Activated naive CD8-positive, alpha-beta T cell treated with anti-CD3 and anti-CD28 coated beads for 36 hours (primary cell): ENCODE measurements at places on chromosomes 16 and 17. TPM values are rescaled to one million over a fixed set of nuclear protein-coding genes. Genes with fewer than 3 reads are reported as not detected.

The KRTAP17-1 gene
- total RNA-seq = not detected

The CD300E gene
- total RNA-seq = not detected

The CYB5D1 gene
- 20.1 TPM for total RNA-seq

DNA sequence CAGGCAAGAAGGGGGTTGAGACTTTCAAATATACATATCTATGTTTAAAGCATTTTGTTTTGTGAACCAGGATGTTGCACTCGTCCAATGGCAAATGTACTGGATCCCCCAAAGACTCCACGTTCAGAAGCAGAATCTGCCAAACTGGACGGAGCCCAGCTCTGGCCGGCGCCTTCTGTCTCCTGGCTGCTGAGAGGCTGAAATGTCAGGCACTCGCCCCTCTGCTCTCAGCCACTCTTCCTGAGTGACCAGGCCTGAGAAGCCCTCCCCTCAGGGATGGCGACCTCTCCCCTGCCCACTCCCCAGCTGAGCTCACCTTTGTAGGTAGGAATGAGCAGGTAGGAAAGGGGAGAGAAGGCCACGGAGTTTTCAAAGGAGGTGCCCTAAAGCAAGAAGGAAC is 187.5 kb upstream of the FOXF1 start:
- no peak overlapping the region for H3K27ac ChIP-seq
- no peaks in the 10 kb centered on the region for H3K36me3 ChIP-seq
- peaks cover 26% of the 10 kb centered on the region for H3K27me3 ChIP-seq
- H3K4me1 ChIP-seq = no peaks in the 10 kb centered on the region
- no peak for DNase-seq

- peaks cover 3% of the 10 kb centered on the region for H3K4me1 ChIP-seq
- H3K4me3 ChIP-seq = no peak overlapping the region
- no peak for DNase-seq
- no peak overlapping the region for H3K27ac ChIP-seq
Measured at GRCh38 chr17:42200706-42201457, 6.6 kb upstream of the GHDC start.

- no peak overlapping the region for H3K27ac ChIP-seq
- no peaks in the 10 kb centered on the region for H3K27me3 ChIP-seq
- H3K4me1 ChIP-seq = peaks cover 8% of the 10 kb centered on the region
- H3K36me3 ChIP-seq = peaks cover under 1% of the 10 kb centered on the region
- DNase-seq = no peak
Measured at GRCh38 chr17:66152756-66153155, 39.2 kb downstream of the CEP112 start.

GRCh38 chr16:59737274-59737673 is 1003.2 kb upstream of the GOT2 start:
- H3K4me3 ChIP-seq = no peak overlapping the region
- H3K36me3 ChIP-seq = no peaks in the 10 kb centered on the region
- H3K4me1 ChIP-seq = no peaks in the 10 kb centered on the region
- no peaks in the 10 kb centered on the region for H3K27me3 ChIP-seq
- no peak overlapping the region for H3K27ac ChIP-seq

- H3K27ac ChIP-seq = no peak overlapping the region
- H3K36me3 ChIP-seq = peaks cover 23% of the 10 kb centered on the region
- no peaks in the 10 kb centered on the region for H3K27me3 ChIP-seq
- H3K4me1 ChIP-seq = peaks cover 48% of the 10 kb centered on the region
- no peak for DNase-seq
Measured at GRCh38 chr17:66637491-66637890, 197.4 kb upstream of the CACNG5 start.
